ENCODE measurements at places on chromosomes 7 and 10.

GRCh38 chr7:132519936-132520335 lies 56.3 kb downstream of the PLXNA4 start:
- no peak for DNase-seq

DNA sequence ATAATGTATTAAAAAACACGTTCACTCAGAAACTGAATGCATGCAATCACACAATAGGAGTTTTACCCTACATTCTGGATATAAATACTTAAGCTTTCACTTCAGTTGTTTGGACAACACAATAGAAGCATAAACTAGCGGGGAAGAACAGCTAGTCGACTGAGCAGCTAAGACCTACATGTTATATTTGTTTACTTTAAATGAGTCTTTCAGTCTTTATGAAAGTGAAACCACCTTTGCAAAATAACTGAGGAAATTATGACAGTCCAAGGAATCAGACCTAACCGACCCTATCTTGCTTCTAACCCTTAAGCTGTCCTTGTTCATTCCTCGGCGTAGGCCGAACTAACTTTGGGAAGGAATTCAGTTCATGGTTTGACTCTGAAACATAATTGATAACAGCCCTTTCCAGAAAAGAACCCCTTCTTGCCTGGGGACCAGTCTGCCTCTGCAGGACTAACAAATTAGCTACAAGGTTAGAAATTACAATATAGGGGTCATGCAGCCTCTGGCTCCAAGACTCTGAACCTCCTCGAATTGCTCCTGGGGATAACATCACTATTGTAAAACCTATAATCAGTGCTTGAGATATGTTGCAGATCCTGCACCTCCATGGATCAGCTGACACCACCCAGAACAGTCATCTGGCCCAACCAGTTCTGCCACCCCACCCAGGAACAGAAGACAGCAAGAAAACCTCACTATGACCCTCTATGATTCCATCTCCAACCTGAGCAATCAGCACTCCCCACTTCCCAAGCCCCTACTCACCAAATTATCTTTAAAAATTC lies 185.1 kb upstream of the KLF6 start:
- DNase-seq, result no peak

- DNase-seq, result no peak
These were observed 14.8 kb downstream of the OGDH start for GRCh38 chr7:44621034-44621749.

GRCh38 chr10:122490268-122490667 lies 28.9 kb downstream of the HTRA1 start:
- DNase-seq, result no peak

- DNase-seq, result no peak
These were observed 658 bp downstream of the CYP2E1 start for GRCh38 chr10:133527771-133528271.

- DNase-seq, result no peak
These were observed 855 bp downstream of the YME1L1 start for GRCh38 chr10:27153329-27153728.
